ENCODE measurements at places on chromosomes 6 and 20. TPM values are rescaled to one million over a fixed set of nuclear protein-coding genes. Genes with fewer than 3 reads are reported as not detected.
A peak's percentile ranks its signal among the peaks of the same experiment; 100 is the strongest.

DNA sequence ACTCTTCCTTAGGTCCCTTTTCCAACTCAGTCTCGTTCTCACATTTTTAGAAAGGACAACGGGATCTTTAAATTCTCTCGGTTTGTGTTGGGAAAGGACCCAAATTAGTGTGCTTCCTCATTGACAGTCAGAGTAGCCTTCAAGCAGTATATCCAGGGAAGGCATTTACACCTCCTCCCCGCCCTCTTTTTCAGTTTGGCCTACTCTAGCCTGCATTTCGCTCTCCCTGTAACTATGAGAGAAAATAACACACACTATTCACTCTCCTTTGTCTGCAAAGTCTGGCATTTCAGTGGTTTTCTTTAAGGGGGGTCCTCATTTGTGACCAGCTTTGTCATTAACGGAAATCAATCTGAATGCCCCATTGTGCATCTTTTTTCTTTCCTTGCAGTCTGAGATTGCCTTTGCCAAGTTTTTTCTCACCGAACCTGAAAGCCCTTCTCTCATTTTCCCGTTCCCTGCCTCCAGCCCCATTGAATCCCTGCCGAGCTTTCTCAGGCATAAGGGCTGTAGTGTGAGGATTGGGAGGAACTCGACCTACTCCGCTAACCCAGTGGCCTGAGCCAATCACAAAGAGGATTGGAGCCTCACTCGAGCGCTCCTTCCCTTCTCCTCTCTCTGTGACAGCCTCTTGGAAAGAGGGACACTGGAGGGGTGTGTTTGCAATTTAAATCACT lies 393 bp upstream of the FABP7 start:
- H3K27me3 ChIP-seq, result no peaks in the 10 kb centered on the region
- no peaks in the 10 kb centered on the region for H3K4me1 ChIP-seq
- no peak overlapping the region for H3K4me3 ChIP-seq
- H3K36me3 ChIP-seq, result no peaks in the 10 kb centered on the region
- H3K27ac ChIP-seq, result no peak overlapping the region

DNA sequence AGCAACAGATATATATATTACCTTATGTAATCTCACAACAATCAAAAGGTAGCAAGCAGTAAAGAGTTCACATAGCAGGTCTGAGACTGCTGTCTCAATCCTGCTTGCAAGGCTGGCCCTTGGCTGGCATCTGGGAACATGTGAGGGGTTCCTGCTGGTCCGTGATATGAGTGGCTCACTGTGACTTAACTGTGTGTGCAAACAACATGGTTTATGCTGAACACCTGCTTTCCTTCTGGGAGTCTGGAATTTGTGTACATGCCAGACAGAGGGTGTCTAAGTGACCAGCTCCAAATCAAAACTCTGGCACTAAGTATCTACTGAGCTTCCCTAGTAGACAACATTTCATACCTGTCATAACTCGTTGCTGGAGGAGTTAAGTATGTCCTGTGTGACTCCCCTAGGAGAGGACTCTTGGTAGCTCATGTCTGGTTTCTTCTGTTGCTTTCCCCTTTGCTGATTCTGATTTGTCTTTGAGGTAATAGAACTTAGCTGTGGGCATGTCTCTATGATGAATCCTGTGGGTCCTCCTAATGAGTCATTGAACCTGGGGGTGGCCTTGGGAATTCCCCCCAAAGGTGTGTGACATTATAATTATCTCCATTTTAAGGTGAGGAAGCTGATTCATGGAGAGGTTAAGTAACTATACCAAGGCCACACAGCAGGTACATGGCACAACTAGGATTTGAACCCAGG lies 131.6 kb upstream of the NEDD9 start:
- no peak for DNase-seq

DNA sequence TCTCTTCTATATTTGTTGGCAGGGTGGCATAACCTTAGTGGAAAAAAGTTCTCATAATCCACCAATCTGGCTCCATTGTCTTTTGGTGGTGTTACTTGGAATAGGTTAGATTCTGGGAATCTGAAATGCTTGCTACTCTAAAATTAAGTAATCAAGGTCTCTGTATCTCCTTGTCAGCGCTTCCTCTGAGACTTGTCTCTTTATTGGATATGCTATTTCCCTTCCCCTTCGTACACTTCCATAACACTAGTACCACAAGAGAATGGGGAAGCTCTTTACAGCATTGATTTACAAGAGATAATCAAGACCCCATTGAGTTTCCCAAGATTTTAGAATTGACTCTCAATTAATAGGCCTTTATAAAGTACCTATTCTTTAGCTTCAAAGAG lies 280.2 kb downstream of the ADGB start:
- no peaks in the 10 kb centered on the region for H3K36me3 ChIP-seq
- no peaks in the 10 kb centered on the region for H3K27me3 ChIP-seq
- no peak overlapping the region for H3K4me3 ChIP-seq
- DNase-seq, result no peak
- no peak overlapping the region for H3K27ac ChIP-seq

GRCh38 chr20:3262566-3262965 lies 23.6 kb upstream of the SLC4A11 start:
- H3K27ac ChIP-seq, result no peak overlapping the region
- H3K4me3 ChIP-seq, result no peak overlapping the region
- H3K27me3 ChIP-seq, result no peaks in the 10 kb centered on the region
- no peaks in the 10 kb centered on the region for H3K36me3 ChIP-seq
- DNase-seq, result no peak

DNA sequence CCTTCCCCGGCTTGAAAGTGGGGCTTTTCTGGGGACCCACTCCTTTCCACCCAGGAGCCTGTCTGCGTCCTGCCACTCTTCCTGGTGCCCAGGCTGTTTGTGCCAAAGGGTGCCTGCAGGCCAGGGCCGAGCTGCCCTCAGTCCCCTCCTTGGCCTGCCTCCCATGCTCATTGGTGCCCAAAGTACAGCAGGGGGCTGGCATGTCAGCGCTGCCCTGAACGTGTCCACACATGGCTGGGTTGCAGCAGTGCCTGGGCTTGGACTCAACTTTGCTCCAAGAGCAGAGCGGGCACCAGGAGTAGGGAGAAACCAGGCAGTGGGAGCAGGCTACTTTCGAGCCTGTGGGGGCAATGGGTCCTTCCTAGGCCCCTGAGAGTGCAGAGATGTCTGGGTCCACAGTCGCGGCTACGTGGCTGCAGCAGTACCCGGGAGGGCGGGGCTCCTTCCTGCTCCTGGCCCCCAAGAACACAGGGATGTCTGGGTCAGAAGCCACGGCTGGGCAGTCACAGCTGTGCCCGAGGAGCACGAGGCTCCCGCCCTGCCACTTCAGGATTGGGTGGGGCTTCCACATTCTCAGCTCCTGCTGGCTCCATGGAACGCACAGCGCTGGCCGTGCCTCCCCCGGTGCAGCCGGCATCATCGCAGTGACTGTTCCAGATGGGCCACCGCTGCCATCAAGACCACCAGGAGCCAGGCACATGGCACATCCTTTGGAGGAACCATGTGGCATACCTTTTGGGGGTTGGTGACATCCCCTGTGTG lies 50.0 kb upstream of the CLDN20 start:
- no peaks in the 10 kb centered on the region for H3K4me1 ChIP-seq
- H3K27me3 ChIP-seq, result no peaks in the 10 kb centered on the region
- no peak overlapping the region for H3K4me3 ChIP-seq
- DNase-seq, result no peak

- H3K27ac ChIP-seq, result no peak overlapping the region
- no peak for DNase-seq
- H3K4me1 ChIP-seq, result no peaks in the 10 kb centered on the region
- no peaks in the 10 kb centered on the region for H3K36me3 ChIP-seq
- H3K27me3 ChIP-seq, result no peaks in the 10 kb centered on the region
- no peak overlapping the region for H3K4me3 ChIP-seq
Measured at GRCh38 chr20:7496394-7496991, 443.8 kb downstream of the HAO1 start.

Gene ABHD16B
- total RNA-seq, result not detected

GRCh38 chr20:59033616-59034165 lies 1.6 kb upstream of the ATP5F1E start:
- peaks cover 49% of the 10 kb centered on the region for H3K36me3 ChIP-seq
- no peak overlapping the region for H3K4me3 ChIP-seq
- peaks cover 26% of the 10 kb centered on the region for H3K4me1 ChIP-seq
- no peak for DNase-seq
- no peaks in the 10 kb centered on the region for H3K27me3 ChIP-seq

DNA sequence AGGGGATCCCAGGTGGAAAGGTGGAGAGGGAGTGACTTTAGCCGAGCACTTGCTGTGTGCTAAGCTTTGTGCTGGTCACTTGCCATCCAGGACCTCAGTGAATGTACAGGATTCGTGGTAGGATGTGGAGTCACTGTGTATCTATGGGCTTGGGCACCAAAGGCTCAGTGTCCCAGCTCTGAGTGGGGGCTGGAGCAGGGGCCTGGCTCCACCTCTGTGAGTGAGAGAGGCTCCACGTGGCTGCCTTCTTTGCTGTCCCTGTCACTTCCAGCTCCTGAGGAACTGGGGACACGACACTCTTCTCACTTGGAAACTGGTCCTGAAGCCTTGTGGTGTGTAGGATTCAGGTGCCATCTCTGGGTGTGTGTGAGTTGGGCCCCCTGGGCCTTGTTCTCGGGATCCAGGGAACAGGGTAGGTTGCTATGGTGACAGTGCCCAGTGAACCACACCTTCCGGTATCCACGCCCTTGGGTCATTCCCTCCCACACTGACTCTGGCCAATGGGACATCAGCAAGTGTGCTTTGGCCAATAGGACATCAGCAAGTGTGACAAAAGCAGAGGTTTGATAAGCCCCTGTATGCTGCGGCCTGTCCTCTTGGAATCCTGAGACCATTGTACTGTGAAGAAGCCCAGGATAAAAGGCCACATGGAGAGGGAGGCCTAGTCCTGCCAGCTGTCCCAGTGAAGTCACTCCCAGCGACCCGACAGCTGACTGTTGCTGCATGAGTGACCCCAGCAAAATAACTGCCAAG lies 87.7 kb downstream of the CDH22 start:
- H3K4me3 ChIP-seq, result no peak overlapping the region
- H3K4me1 ChIP-seq, result no peaks in the 10 kb centered on the region
- no peak overlapping the region for H3K27ac ChIP-seq
- H3K27me3 ChIP-seq, result no peaks in the 10 kb centered on the region
- no peak for DNase-seq

DNA sequence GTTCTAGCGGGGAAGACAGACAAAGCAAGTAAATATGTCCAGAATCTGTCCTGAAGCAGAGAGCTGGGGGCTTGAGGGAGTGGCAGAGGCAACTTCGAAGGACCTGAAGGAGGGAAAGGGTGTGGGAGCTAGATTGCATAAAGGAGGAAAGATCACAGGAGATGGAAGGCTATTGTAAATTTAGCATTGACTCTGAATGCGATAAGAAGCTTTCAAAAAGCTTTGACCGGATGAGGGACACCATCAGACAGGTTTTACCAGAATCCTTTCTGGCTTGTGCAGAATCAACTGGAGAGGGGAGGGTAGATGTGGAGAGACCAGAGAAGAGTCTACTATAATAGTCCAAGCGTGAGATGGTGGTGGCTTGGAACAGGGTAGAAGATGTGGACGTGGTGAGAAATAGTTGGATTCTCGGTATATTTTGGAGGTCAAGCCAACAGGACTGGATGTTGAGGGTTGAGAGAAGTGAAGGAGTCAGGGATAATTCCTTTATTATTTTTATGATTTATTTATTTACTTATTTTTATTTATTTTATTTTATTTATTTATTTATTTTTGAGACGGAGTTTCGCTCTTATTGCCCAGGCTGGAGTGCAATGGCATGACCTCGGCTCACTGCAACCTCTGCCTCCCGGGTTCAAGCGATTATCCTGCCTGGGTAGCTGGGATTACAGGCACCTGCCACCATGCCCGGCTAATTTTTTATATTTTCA lies 19.9 kb upstream of the RIPOR3 start:
- H3K4me1 ChIP-seq, result no peaks in the 10 kb centered on the region
- DNase-seq, result no peak
- no peaks in the 10 kb centered on the region for H3K36me3 ChIP-seq
- no peak overlapping the region for H3K4me3 ChIP-seq

- H3K4me3 ChIP-seq, result no peak overlapping the region
- no peaks in the 10 kb centered on the region for H3K36me3 ChIP-seq
- no peaks in the 10 kb centered on the region for H3K27me3 ChIP-seq
- no peaks in the 10 kb centered on the region for H3K4me1 ChIP-seq
- no peak overlapping the region for H3K27ac ChIP-seq
- no peak for DNase-seq
Measured at GRCh38 chr6:12033770-12034169, 21.7 kb downstream of the HIVEP1 start.

GRCh38 chr20:36132802-36133211 lies 21.7 kb upstream of the EPB41L1 start:
- no peaks in the 10 kb centered on the region for H3K36me3 ChIP-seq
- no peak overlapping the region for H3K4me3 ChIP-seq
- DNase-seq, result no peak
- H3K4me1 ChIP-seq, result no peaks in the 10 kb centered on the region
- H3K27me3 ChIP-seq, result no peaks in the 10 kb centered on the region

DNA sequence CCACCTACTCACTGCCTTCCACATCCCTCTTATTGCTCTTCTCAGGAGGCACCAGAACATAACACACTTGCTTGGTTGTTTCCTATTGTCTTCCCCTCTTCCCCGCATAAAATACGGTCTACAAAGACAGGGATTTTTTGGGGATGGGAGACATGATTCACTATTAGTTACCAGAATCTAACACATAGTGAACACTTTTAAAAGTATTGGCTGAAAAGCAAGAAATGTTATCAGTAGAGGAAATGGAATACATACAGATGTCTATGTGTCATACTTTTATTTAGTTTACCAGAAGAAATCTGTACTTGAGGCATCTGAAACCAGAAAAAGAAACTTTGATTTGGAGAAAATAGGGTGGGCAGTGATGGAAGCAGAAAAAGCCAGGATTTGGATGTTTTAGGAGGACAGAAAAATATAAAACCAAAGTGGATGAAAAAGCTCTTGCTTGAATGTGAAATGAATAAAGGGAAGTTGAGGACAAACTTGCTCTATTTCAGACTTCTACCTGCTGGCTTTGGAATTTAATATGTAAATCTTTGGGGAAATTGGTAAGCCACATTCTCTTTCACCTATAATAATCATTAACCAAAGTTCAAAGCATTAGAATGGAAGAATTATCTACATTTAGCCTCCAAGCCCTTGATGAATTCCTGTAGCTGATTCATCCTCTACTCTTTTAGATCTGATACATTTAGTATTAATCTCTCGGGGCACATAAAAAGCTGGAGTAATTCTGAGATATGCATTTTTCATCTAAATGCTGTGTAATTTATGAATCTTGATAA lies 82.6 kb downstream of the DOK5 start:
- H3K4me1 ChIP-seq, result no peaks in the 10 kb centered on the region
- no peak overlapping the region for H3K27ac ChIP-seq
- DNase-seq, result no peak

Gene HRH3
- total RNA-seq, result not detected

Gene MRS2
- 6.7 TPM for total RNA-seq

GRCh38 chr6:41584668-41585205 lies 38.6 kb downstream of the FOXP4 start:
- DNase-seq, result no peak
- no peak overlapping the region for H3K27ac ChIP-seq
- no peak overlapping the region for H3K4me3 ChIP-seq
- H3K27me3 ChIP-seq, result no peaks in the 10 kb centered on the region
- peaks cover 3% of the 10 kb centered on the region for H3K36me3 ChIP-seq

Gene HLA-DMB
- 7.8 TPM for total RNA-seq

GRCh38 chr20:43915211-43916072 lies 790 bp downstream of the TOX2 start:
- peaks cover 6% of the 10 kb centered on the region for H3K27me3 ChIP-seq
- peak overlapping the region; percentile 57 for H3K4me3 ChIP-seq
- H3K27ac ChIP-seq, result no peak overlapping the region
- peak; percentile 34 for DNase-seq
- H3K4me1 ChIP-seq, result peaks cover 14% of the 10 kb centered on the region
